HAP-1 (cell line): ENCODE measurements at places on chromosomes 5 and 9.
A peak's percentile ranks its signal among the peaks of the same experiment; 100 is the strongest.

DNA sequence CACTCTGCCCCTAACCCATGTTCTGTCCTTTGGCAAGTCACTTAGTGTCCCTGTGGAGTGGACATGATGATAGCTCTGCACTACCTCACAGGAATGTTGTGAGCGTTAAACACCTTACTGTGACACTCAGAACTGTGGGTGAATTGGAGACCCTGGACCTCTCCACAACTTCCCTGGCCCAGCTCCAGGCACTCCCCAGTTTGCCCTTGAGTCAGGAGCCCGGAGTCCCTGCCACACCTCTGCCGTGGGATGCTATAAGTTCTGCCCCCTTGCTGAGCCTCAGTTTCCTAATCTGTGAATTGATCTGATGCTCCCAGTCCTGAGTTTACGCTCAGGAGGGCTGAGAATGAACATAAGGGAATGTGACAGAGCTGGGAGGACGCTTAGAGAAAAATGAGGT is 34.4 kb downstream of the GSN start:
- DNase-seq: no peak

GRCh38 chr5:156366521-156366920 is 39.6 kb downstream of the SGCD start:
- DNase-seq: no peak

DNA sequence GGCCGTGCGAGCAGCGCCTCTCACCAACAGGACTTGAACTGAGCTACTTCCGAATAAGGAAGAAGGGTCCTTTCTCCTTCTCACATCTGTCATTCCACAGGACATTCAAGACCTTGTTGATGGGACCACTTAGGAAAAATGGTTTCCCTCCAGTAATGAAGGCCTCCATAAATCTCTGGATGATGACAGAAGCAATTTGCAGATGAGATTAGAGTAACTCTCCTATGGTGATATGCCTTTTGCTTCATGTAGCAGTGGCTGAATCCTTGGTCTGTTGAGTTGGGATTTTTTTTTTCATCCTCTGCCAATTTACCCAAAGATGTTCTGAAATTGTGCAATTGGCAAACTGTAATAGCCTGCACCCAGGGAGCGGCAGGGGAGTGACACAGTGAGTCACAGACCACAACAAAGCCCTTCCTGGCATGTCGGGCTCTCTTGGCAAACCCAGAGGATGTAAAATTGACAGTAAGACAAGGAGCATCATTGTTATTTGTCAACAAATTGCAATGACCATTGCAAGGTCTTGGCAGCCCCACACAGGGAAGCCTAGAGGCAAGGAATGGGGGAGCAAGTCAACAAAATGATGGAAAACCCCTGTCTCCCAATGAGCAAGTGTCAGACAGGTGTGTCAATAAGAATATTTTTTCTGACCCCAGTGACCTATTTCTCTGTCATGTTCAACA is 275.9 kb downstream of the ACTL7B start:
- DNase-seq: no peak

DNA sequence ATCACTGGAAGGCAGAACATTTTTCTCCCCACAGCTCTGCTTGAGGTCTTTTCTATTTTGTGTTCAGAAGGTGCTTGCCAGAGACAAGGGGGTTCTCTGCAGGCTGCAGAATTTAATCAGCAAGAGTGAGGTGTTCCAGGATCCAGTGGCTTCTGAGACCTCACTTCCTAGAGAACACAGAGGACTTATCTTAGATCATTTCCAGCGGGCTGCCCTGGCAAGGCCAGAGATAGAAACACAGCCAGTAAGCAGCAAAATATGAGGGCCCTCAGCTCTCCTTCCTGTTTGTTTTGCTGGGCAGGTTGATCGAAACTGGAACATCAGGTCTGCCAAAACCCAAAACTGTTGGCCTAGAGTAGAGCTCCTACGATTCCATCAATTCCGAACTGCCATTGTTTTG is 187.3 kb downstream of the DIRAS2 start:
- DNase-seq: no peak

DNA sequence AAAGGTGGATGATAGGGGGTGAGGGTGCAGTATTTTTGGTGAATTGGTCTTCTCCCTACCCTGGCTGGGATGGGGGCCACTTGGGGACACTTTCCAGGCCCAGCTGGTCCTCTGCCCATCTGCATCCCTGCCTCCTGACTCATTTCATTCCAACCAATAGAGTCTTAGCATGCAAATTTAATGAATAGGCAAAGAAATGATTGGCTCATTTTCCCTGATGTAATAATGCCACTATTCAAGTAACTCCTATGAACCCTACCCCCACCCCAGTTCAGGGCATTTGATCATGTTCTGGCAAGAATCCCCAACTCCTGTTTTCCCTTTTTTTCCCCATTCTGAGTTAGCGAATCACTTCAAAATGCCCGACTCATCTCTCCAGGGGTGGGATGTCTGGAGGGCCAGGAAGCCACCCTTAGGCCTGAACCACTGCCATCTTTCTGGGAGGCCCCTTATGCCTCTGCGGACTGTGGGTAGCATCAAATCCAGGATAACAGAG is 56.7 kb downstream of the PCDH1 start:
- DNase-seq: peak; percentile 39

GRCh38 chr5:129991780-129992179 is 87.5 kb downstream of the CHSY3 start:
- DNase-seq: no peak

DNA sequence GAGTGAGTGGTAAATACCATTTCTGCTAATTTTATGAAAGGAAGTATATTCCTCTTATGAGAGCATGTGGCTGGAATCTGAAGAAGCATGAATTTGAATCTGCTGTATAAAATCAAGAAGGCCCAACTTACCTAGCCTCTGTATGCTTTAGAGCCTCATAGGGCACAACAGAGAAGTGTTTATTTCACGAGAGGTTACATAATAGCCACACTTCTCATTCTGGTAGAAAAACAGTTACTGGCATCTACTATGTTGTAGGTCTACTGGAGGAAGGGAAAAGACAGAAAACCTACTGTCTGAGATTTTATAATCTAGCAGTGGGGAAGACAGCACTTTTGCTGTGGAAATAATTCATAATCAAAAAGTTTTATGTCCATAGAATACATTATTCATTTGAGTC is 172.6 kb upstream of the ZNF608 start:
- no peak for DNase-seq

- DNase-seq: no peak
Observed at GRCh38 chr9:98983295-98984268, 39.9 kb downstream of the COL15A1 start.

GRCh38 chr5:107011605-107012004 is 659.1 kb downstream of the EFNA5 start:
- DNase-seq: no peak

- no peak for DNase-seq
Observed at GRCh38 chr9:121185774-121186403, 15.8 kb downstream of the RAB14 start.

DNA sequence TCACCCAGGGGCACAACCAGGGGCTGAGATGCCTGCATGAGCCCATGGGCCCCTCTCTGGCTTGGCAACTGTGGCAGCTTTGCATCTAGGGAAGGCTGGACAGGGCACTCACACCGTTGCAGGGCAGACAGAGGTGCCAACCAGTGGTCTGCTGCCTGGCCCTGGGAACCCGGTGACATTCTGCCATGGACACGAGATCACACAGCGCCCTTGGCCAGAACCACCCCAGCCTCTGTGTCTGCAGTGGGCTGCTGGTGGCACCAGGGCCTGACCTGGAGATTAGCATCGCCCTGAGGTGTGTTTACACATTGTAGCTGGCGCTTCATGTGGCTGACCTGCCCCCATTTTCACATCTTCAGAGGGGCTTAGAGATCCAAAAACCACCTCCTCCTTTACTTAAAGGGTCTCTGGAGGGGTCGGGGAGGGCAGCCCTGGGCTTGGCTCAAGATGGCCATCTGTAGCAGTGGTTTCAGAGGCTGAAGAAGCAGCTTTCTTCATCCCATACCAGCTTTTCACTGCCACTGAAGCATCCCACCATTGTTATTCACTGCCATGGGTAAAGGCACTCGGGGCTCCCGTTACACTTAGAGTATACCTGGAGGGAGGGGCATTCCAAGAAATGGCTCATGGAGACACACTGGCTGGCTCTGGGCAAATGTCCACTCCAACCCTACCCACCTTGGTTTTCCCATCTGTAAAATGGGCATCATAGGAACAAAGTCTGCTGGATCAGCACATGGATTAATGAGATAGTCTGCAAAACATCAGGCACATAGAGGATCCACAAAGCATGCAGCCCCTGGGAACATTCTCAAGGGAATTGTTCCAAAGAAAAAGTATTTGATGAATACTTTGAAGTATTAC is 11.4 kb downstream of the DCANP1 start:
- DNase-seq: no peak

GRCh38 chr9:137484551-137485315 is 25.6 kb upstream of the NSMF start:
- DNase-seq: no peak

GRCh38 chr5:133108481-133108921 is 56.7 kb downstream of the HSPA4 start:
- no peak for DNase-seq

DNA sequence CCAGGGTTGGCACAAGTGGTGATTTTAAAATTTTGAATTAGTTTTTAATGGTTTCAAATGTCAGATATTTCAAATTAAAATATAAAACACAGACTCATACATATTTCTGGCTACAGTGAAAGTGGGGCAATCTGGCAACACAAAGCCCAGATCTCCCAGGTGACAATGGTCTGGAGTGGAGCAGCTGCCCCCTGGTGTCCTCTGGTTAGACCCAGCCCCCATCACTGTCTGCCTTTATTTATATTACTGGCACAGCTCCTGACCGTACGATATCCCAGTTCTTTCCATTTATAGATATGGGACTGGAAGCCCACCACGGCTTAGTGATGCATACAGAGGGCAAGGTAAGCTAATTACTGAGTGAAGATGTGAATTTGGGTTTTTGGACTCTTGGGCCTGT is 37.3 kb downstream of the MACIR start:
- no peak for DNase-seq

- peak; percentile 57 for DNase-seq
Observed at GRCh38 chr5:94849821-94850736, 231.6 kb downstream of the SLF1 start.

GRCh38 chr9:91899219-91899563 is 50.8 kb downstream of the ROR2 start:
- no peak for DNase-seq

DNA sequence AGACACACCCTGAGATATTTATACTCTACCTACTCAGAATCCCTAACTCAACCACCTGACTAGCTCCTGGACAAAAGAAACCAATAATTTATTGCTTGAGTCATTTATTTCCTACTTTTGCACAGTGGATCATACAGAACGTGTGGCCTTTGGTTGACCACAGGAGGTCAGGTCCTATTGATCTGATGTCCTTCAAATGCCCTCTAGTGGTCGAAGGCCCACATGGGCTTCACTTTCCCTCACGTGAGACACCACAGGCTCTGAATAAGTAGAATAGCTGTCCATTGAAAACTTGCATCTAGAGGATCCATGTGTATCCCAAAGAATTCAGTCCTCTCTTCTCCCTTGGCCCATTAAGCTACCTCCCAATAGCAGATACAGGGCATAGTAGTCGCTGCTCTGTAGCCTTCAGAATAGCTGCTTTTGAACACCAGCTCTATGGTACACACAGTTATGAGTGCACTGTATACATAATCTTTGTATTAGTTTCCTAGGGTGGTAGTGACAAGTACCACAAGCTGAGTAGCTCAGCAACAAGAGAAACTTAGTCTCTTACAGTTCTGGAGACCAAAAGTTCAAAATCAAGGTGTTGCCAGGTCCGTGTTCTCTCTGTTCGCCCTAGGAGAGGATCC is 177.6 kb upstream of the SMARCA2 start:
- DNase-seq: peak; percentile 67

- DNase-seq: peak; percentile 3
Observed at GRCh38 chr5:57495285-57496086, 12.9 kb upstream of the ACTBL2 start.

DNA sequence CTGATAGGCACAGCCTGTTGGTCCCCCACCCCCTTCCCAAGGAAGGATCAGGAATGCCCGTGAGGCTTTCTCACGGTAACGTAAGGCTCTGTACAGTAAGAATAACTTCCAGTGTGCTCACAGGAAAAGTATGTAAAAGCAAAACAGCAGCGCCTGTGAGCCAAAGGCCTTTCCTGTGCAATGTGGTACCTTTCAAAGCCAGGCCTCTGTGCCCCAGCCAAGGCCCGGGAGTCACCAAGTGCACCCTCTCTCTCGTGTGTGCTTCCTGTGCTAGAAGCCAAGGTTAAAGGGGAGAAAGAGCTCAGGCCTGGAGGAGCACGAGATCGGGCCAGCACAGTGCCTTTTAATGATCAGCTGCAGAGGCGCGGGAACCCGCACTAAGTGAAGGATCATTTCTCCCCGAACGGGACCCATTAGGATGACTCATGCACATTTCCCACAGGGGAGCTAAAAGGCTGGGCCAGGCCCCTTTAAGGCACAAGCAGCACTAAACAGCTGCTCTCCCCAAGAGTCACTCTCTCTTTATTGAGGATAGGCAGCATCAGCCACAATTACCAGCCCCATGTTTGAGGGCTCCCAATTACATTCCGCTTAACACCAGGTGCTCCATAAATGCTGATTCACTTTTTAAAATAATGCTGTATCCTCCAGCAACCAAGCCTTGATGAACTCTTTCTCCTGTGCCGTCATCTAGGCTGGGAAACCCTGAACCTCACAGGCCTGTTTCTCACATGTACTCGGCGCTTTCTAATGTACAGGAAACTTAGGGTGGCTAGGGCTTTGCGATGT is 42.8 kb downstream of the SHB start:
- DNase-seq: no peak
